ENCODE measurements at places on chromosomes 16 and 17. TPM values are rescaled to one million over a fixed set of nuclear protein-coding genes. Genes with fewer than 3 reads are reported as not detected.

DNA sequence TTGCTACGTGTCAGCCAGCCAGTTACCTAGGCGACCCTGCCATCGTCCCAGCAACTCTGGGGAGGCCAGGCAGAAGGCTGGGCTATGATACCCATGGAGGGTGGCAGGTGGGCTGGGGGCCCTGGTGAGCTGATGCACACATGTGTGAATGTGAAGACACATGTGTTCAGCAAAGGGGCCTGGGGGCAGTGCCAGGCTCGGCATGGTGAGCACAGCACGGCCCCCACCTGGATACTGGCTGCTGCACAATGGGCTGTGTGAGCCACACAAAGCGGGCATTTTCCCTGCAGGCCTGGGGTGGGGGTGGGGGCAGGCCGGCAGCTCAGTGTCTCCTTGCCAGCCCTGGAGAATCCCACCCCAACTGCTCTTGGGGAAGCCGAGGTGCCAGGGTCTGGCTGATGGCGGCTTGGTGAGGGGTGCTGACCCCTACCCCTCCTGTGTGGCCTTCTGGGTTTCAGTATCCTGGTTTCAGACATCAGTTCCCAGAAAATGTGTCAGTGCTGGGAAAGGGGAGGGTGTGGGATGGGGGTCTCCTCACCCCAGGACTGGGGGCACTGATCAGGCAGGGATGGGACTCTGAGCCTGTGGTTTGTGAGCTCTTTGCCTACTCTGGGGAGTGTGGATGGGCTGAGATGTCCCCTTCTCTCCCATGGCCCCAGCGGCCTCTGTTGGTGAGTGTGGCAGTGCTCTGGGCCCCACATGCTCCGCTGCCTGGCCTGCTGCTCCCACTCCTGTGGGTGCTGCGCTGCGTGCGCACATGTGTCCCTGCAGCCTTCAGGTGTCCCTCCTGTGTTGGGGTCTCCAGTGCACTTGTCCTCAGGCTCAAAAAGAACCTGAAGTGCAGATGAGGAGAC lies 5.1 kb downstream of the LLGL1 start:
- DNase-seq = no peak

FXR2 gene
- 31.8 TPM for total RNA-seq

- DNase-seq = no peak
Observed at GRCh38 chr16:2511996-2512734, 1.6 kb upstream of the ATP6V0C start.

DNA sequence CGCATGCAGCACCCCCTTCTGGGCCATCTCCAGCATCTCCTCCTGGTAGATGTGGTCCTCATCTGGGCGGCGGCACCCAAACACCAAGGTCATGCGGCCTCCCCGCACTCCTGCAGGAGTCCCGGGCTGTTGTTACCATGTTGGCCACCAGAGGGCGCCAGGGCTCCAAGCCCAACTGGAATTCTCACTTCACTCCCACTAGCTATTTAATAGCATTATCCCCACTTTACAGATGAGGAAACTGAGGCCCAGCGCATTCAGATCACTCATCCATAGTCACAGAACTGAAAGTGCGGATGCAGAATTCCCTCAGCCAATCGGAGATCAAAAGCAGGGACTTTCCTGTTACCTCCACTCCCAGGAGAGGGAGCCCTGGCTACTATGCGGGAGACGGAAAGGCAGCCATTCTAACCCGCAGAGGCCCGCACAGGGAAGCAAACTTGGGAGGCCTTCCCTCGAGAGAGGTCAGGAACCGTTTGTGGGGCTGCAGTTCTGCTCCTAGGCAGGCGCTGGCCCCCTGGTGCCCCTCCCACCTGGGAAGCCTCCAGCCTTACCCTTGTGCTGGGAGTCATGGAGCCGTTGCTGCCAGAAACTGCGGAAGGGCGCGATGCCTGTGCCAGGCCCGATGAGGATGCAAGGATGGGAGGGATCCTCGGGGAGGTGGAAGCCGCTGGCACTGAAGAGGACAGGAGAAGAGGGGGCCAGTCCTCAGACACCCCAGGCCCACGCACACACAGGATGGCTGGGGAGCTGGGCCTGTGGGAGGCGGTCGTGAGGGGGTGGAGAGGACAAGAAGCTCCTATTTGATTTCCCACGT lies 40.1 kb downstream of the NOS2 start:
- DNase-seq = peak; percentile 73

DNA sequence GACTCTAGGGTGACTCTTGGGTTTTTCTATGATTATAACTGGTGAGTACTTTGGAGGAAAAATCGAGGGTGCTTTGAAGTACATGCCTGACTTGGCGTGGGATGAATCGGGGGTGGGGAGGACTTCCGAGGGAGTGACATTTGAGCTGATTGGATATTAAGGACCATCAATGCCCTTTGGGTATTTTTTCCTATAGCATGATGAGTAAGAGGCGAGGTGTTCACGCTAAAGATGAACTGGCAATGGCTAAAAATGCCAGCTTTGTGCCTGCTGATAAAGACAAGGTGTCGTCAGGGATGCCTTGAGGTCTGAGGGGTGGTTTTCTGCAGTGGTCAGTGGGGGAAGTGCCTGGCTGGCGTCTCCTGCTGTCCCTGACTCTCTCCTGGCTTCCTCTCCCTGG lies 25.3 kb downstream of the USP43 start:
- no peak for DNase-seq

CIBAR2 gene
- total RNA-seq = not detected

DNA sequence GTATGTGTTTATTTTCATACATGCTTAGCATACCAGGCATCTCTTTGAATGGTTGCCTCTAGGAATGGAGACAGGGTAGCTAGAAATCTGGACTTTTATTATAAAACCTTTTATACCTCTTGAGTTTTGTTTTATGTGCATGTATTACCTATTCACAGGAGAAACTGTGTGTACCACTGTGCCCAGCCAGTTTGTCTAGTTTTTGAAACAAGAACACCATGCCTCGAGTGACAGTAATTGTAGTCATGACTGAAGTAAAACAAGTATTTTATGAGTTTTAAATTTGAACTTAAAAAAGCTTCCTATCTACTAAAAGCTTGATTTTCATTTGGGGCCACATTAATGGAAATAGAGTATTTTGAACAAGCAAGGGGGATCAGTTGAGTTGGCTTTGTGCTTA lies 57.4 kb downstream of the SNTB2 start:
- no peak for DNase-seq

DNA sequence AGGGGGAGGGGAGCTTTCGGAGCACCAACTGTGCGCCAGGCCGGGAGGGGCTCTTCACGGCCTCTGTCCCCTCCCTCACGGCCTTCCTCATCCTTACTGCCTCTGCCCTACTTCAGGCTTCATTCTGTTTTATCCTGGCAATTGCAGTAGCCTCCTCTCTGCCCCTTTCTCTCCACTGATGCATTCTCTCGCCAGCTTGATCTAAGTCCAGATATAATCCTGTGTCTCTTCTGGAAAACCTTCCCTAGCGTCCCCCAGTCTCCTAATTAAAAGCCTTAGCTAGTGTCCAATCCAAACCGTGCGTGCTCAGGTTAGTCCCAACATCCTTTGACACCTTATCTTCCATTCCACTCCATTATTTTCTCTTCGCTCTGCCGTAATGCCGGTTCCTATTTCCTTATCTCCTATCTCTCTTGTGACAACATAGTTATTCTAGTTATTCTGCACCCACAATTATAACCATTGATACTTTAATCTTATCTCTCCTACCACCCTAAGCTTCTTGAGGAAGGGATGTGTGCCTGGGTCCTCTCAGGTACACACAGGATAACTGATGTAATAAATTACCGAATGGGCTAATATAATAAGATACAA lies 869 bp downstream of the ZNF48 start:
- no peak for DNase-seq

- no peak for DNase-seq
Observed at GRCh38 chr17:83103200-83103942, 24.0 kb downstream of the METRNL start.

- peak; percentile 58 for DNase-seq
Observed at GRCh38 chr17:77959126-77959925, 823 bp downstream of the TNRC6C start.

- DNase-seq = peak; percentile 27
Observed at GRCh38 chr16:24151482-24151939, 104.6 kb upstream of the CACNG3 start.

DNA sequence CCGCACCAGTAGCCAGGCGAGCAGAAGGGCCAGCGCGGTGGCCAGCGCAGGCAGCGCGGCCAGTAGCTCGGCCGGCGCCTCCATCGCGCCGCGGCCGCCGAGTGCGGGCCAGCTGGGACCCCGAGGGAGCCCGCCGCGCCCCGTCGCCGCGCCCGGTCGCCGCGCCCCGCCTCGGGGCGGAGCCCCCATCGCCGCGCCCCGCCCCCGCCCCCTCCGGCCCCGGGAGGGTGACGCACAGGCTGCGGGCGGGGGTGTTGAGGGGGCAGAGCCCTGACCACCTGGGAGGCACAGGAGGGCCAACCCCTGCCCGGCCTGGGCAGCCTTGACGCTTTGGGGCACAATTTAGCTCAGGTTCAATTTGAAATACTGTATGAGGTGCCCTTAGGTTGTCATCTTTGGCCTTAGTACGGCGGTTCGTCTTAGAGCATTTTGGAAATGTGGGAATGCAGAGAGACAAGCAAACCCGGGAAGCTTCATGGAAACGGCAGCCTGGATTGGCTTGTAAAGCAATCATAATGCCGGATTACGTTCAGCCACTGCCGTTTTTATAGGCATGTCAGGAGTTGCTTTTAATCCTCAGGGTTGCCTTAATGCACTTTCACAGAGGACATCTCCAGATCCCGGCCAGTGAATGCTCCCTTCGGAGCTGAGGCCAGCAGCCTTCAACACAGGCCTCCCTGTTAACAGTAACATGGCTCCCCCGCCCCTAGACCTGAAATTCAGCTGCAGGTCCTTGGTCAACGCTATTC lies at the start of gene MXRA7:
Gene MXRA7, minus strand, starts transcription at position 103 of the 749 bp plus-strand sequence. Its CDS starts 19 bp downstream, at position 84.
- DNase-seq = peak; percentile 66

CLEC18C gene
- 1.1 TPM for total RNA-seq

ST6GALNAC1 gene
- total RNA-seq = not detected

DNA sequence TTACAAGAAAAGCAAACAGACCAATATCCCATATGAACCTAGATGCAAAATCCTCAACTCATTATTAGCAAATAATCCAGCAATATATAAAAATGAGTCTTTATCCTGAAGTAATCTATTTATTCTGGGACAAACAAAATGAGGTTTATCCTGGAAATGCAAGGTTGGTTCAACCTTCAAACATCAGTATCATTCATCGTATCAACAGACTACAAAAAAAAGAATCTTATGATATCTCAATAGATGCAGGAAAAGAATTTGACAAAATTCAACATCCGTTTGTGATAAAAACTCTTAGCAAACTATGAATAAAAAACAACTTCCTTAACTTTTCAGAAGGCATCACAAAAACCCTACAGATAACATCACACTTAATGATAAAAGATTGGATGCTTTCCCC lies 18.4 kb upstream of the BAIAP2 start:
- no peak for DNase-seq

- DNase-seq = no peak
Observed at GRCh38 chr17:521183-521525, 168.5 kb upstream of the RPH3AL start.

DNA sequence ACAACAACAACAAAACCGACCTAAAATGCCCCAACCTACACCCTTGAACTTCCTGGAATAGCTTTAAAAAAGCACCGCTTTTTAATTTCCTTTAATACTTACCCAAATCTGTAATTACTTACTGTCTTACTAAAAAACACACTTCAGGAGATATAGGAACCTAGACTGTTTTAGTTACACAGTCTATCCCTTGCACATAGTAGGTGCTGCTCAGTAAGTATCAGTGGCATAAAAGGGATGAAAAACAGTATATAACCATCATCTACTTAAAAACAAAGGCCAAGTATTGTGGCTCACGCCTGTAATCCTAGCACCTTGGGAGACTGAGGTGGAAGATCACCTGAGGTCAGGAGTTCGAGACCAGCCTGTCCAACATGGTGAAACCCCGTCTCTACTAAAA lies 6.1 kb downstream of the SUMO2 start:
- DNase-seq = no peak

ATP2C2 gene
- total RNA-seq = not detected

CCL17 gene
- total RNA-seq = not detected

DNA sequence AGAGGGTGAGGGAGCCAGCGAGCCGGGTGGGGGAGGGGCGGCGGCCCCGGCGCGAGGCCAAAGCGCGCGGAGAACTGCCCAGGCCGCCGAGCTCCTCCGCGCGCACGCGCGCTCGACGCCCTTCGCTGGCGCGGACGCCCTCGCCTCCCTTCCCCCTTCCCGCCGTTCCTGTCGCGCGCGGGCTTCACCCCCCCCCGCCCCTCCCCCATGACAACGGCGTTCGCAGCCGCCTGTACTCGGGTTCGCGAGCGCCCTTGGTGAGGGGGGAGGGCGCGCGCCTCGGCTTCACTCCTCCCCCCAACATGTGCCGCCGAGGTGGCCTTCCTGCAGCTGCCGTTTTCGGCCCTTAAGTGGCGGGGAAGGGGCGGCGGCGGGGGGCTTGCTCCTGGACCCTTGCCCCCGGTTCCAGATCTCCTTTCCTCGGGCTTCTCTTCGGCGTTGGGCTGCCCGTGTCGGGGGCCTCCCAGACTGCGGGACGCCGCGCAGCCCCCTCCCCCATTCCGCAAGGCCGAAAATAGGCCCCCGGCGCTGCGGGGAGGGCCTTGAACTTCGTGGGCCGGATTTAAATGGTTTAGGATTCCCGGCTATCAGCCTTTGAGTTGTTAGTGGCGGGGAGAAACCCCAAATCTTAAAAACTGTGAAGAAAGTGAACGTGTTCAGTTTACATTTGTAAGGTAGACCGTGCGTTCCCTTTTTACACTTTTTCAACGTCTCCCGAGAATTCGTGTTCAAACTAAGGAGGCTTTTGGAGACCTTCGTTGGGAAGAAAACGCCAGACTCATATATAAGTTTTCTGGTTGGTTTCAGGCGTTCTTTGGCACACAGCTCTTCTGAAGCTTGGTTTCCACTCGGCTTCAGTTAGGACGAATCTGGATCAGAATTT lies 653 bp downstream of the SRRM2 start:
- DNase-seq = peak; percentile 74

GRCh38 chr17:7956228-7956965 lies 24.4 kb downstream of the CNTROB start:
- no peak for DNase-seq

GRCh38 chr16:57255686-57256415 lies 10.8 kb downstream of the ARL2BP start:
- DNase-seq = no peak

GRCh38 chr17:4594406-4594805 lies 10.1 kb downstream of the SMTNL2 start:
- DNase-seq = no peak

EMC6 gene
- 39.7 TPM for total RNA-seq

DNA sequence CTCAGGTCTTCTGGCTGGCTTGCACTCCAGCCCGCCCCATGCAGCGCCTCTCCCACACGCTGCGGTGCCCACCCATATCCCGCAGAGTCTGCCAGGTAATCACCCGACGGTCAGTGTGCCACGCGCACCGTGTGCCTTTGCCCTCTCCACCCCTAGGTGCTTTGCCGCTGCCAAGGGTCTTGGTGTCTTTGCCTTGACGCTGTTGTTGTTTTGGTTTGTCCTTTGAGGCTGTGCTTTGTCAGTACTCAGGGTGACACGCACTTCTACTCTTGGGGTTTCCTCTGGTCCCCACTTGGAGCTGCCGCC lies 30.1 kb downstream of the UBN1 start:
- no peak for DNase-seq

UBE2Z gene
- total RNA-seq = 61.8 TPM

DNA sequence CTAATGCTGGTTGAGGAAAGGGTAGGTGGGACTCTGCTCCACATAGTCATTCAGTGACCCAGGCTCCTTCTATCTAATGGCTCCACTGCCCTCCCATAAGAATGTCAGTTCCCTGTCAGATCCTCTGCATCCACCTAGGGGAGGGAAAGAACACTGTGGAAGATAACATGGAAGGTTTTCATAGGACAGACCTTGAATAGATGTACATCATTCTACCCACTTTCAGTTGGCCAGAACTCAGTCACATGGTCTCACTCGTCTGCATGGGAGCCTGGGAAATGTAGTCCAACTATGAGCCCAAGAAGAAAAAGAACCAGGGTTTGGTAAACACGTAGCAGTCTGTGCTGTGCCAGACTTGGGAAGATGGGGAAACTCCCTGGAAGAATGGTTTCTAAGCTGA lies 27.1 kb upstream of the SCNN1B start:
- no peak for DNase-seq

All from activated CD8-positive, alpha-beta T cell treated with anti-CD3 and anti-CD28 coated beads, Interleukin-2, amount 10 ng/mL, durations not matched to agents 7 days and 5 days (primary cell).